ENCODE measurements at places on chromosomes 4 and X.
A peak's percentile ranks its signal among the peaks of the same experiment; 100 is the strongest.

GRCh38 chrX:120560405-120560841 lies 339 bp downstream of the CUL4B start:
- DNase-seq = peak; percentile 50

DNA sequence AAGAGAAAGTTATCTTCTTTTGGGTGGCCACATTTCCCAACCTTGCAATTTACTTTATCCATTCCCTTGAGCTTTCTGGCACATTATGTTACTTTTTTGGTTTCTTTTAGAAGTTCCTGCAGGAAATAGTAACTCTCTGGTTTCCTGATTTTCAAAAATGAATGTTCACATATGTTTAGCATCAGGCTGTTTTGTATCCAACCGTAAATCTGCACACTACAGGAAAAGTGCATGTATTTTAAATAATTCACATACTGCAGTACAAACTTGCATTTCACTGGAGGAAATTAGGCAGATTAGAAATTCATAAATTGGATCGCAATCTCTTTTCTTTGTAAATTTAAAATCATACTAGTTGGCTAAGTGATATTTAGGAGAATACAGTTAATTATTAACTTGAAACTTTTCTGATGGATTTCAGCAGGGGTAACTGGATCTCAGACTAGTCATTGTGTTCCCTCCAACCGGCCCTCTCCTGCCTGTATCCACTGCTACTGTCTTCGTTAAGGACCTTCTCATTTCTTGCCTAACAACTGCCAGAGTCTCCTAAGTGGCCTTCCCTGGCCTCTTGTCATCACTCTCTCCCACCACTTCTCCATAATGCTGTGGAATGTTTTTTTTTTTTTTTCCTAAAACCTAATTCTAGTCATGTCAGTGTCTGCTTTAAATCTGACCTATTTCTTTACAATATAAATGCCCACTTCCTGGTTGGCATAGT lies 137.2 kb downstream of the UNC5C start:
- DNase-seq = no peak

DNA sequence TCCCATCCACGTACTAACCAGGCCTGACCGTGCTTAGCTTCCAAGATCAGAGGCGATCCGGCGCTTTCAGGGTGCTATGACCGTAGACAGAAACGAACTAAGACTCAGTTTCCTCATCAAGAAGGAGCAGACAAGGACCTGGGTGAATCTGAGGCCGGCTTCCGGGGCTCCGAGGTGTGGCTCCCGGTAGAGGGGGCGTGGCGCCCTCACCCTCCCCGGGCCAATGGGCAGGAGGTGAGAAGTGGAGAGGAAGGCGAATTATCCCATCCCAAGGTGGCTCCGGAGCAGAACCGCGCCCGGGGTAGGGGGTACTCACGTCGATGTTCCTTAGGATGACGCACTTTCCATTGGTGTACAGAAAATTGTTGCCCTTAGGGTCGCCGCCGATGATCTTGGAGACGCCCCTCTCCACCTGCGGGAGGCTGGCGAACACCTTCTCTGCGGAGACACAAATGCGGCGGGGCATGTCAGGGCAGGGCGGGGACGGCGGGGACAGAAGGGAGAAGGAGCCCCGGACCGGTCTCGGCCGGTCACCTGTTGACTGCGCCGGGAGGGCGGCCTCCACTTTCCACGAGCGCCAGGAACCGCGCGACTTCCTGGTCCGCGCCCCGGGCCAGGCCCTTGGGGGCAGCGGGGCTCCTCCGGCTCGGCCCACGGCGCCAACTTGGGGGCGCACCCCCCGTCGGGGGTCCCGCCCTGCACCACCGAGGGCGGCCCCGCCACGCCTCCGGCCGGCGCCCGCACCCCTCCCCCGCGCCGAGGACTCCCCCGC lies 616 bp downstream of the WDR1 start:
- no peak for DNase-seq

GRCh38 chrX:26050099-26050498 lies 88.0 kb upstream of the MAGEB18 start:
- DNase-seq = no peak

DNA sequence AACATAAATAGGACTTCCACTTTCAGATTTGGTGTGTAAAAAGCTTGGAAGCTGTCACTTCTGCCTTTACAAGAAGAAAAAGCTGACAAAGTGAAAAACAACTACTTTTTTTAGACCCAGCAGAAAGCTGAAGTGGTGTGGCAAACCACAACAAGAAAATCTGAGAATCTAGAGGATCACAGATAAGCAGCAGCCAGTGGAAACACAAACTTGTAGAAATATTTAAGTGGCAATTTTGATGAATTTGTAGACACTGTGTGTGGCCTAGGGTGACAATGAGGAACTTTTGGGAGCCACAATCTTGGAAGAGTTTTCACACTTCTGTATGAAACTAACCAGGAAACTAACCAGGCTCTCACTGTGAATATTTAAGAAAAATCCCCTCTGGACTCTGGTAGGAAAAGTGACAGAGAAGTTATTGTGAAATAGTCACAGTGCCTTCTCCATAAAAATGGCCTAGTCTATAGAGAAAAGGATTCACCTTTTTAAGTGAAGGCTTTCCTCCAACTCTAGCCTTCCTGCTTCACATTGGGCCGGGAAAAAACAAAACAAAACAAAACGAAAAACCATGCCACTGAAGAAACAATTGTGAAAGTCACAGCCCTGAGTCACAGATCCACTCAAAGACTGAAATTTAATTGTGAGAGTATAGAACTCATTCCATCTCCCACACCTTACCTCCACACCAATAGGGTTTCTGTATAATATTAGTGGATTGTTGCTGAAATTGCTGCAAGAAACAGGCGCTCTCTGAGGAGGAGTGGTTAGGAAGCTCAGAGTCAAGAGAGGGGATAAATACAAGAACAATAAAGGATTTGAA lies 26.7 kb upstream of the GUCY1A1 start:
- no peak for DNase-seq

GRCh38 chr4:125728568-125728967 lies 413.8 kb downstream of the FAT4 start:
- peak; percentile 37 for DNase-seq

DNA sequence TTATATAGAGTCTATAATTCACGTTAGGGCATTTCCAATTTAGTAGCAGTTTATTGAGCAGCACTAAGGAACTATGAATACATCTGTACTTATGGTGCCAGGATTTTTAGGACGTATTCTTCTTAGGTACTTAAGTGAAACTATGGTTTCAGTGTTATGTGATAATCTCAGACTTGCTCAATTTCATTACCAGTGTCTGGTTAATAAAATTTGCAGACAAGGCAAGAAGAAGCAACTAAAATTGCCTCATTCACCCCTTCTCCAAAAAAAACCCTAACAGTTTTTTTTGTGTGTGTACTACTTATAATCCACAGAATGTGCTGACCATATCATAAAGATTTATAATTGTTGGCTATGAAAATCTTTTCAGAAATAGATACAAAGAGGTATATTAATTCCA lies 6.0 kb upstream of the CXCL10 start:
- no peak for DNase-seq

- DNase-seq = peak; percentile 28
Observed at GRCh38 chr4:21948347-21949072, at the start of gene KCNIP4. Gene KCNIP4, minus strand, starts transcription at chr4:21948772.

DNA sequence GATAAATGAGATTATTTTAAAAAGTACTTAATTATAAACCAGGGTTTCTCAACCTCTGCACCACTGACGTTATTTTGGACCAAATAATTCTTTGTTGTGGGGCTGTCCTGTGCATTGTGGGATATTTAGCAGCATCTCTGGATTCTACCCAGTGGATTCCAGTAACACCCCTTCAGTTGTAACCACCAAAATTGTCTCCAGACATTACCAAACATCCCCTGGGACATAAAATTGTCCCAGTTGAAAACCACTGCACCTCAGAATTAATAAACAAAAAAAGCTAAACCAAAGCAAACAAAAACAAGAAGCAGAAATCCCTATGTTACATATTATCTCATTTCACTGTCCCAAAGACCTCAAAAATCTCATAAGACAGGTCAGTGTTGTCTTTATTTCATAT lies 54.2 kb upstream of the GIMD1 start:
- DNase-seq = peak; percentile 40

DNA sequence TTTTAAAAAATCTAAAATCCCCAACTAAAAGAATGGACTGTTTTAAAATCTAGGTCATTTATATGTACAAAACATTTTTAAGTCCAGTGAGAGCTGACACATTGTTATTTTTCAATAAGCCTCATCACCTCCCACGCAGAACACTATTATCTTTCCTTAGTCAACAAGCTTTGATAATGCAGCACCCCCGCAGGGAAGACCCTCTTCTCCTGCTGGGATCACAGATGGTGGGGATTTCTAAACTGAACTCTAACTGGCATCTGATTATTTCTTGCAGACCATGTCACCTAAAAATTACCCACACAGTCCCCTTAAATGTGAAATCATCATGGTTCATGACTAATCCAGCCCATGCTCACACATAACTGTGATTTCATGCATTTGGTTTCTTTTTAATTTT lies 11.6 kb downstream of the SYTL4 start:
- no peak for DNase-seq

DNA sequence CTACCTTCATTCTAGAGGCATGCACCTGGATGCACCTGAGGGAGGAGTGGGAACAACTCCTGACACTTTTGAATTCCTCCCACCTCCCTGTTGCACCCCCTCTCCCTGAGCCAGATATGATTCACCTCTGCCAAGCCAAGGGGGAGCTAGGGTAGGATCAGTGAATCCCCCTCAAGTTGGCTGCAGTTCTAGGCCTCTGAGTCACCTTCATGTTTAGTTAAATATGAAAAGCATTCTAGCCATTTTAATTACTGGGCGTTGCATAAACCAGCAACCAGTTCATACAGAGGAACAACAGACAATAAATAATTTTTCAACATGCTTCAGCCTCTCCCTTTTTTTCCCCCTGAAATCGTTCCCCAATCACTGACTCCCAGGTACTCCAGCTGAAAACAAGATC lies 1440.2 kb downstream of the ADGRL3 start:
- DNase-seq = no peak

DNA sequence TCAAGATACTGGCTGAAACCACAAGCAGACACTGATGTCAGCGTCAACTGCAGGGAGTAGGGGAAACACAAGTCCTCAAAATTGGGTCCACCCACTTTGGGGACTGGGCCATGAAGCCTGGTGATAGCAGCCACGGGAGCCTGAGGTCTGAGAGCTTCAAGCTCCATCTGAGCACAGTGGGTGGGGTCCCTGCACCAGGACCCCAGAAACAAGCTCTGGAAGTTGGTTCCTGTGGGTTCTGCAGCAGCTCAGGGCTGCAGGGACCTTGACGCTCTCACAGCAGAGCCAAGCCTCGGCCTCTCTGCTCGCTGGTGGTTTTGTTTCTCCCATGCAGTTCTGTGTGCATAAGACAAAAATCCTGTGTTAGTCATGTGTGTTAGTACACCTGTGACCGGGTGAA lies 54.5 kb downstream of the CPLX1 start:
- peak; percentile 45 for DNase-seq

DNA sequence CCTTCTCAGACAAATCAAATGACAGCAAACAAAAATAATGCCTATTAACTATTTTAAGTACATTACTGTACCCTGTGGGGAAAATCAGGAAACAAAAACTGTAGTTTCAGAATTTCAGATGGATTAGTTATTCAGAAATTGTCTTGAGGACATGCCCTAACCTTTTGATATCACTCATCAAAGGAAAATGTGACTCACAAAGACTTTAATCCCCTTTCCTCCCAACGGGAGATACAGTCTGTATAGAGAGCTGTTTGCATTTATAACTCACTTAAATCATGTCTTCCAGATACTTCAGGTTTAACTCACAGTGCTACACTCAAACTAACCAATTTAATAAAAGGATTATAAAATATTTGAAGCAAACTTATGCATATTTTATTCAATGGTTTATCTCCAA lies 304.0 kb downstream of the MAPK10 start:
- DNase-seq = peak; percentile 70

DNA sequence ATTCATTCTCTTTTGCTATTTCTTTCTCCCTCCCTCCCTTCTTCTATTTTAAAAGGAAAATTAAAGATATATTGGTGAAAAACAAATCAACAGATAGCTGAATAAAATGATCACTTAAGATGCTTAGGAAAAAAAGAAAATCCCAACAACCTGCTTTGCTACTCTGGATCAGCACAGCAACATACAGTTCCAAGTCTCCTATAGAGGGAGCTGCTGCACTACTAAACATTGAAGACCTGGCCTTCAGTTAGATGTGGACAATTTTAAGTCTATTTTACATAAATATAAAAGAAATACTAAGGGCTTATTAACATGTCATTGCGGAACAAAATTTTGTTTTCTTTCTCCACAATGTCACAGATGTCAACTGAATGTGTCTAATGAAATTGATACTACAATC lies 226.4 kb downstream of the MAGEB5 start:
- no peak for DNase-seq

- no peak for DNase-seq
Observed at GRCh38 chrX:39721566-39722279, 376.0 kb downstream of the BCOR start.

DNA sequence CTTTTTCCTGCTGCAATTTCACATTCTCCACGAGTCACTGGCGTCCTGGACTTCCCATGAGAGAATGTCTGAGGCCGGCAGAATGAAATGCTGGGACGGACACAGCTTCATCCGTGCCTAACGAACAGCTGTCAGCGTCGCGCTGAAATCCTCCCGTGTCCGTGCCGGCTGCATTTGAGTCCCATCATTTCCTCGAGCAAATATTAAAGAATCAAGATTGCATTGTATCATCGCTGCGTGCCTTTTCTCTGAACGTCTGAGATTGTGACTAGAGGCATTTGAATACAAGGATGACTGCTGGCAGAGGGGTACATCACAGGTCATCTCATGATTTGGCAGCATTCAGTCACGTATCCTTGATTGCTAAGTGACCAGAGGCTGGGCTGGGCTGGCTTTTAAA lies 279.9 kb downstream of the ASMT start:
- peak; percentile 45 for DNase-seq

- DNase-seq = no peak
Observed at GRCh38 chr4:71113294-71113693, 119.8 kb downstream of the DCK start.

- no peak for DNase-seq
Observed at GRCh38 chr4:1789552-1789951, 3.5 kb upstream of the FGFR3 start.

DNA sequence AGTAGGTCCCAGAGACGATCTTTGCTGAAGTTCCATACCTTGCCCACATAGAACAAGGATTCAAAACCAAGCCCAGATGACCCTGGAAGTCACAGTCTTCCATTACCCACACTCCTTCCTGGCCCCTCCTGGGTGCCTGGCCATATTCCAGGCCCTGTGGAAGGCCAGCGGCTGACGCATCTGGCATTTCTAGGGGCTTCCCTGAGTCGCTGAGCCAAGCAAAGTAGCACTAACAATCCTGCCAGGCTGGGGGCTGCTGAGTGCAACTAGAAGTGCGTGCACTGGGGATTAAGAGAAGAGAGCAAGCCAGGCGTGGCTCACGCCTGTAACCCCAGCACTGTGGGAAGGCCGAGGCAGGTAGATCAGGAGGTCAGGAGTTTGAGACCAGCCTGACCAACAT lies 175.2 kb upstream of the CPEB2 start:
- no peak for DNase-seq
